ENCODE measurements at places on chromosomes 7 and 10.

GRCh38 chr10:71549766-71550533 lies 153.2 kb downstream of the CDH23 start:
- DNase-seq = no peak

- DNase-seq = no peak
These were observed 89.5 kb downstream of the KCNMA1 start for GRCh38 chr10:77548157-77548556.

DNA sequence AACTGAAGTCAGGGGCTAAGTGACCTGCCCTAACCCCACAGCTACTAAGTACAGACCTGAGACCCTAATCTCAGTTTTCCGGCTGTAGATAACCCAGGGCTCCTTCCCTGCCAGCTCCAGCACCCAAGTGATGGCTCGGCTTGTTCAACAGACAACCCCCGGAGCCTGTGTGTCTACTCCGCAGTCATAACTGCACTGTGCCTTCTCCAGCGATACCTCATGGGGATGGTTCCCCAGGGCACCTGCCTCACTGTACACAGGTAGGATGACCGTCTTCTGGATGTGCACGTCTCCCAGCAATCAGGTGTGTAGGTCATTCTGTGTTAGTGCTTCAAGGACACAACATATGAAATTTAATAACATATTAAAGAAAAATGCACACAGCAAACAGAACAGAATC lies 37.1 kb downstream of the CPXM2 start:
- no peak for DNase-seq

DNA sequence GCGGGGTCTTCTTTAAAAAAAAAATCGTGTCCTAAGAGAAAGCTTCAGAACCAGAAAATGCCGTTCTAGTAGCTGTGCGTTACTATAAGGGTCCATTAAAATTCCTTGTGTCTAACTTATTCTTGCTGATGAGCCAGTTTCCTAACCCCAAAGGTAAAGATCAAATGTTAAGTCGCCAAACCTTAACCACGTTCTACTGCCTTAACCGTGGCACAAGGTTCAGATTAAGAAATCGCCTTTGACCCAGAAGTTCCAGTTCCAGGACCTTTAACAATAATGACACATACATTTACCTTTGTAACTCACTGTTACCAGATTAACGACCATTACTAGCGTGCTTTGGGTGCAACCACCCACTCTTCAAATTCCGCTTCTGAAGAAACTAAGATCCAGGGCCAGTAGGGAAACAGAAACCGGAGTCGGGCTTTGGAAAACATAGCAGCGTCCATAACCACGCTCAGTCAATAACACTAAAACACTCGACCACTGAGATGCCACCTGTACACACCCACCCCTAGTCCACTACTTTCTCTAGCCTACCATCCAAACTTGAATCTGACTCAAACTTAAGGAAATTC lies 620 bp downstream of the BET1 start:
- no peak for DNase-seq

DNA sequence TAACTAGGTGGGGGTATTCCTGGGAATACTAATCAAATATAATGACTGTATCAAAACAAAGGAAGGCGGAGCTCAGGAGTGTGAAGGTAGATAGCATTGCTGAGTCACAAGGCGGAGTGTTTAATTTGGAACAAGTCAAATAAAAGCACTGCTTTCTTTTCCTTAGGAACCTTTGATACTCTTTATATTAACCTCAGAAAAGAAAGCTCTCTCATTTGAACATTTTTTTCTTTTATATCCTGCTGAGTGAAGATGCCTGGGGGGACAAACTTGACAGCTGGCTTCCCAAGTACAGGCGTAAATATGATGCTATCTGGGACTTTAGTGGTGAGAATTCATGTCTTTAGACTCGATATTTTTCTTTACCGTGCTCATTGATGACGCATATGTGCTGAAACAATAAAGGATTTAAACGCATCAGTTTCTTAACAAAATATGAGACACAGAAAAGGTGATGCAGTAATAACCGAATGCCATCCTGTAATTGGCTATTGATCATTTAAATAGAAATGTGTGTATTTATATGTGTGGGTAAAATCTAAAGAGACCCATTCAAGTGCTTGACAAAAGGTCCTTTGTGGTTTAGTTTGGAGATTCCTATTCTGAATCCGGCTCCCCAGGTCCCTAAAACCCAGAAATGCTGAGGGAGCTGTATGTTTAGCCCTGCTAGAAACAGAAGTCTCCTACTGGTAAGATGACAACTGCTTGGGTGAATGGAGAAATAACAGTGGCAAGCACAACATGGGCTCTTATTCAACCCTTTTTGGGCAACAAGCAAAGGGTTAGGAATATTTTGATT lies 102.7 kb downstream of the PRTFDC1 start:
- peak; percentile 42 for DNase-seq

DNA sequence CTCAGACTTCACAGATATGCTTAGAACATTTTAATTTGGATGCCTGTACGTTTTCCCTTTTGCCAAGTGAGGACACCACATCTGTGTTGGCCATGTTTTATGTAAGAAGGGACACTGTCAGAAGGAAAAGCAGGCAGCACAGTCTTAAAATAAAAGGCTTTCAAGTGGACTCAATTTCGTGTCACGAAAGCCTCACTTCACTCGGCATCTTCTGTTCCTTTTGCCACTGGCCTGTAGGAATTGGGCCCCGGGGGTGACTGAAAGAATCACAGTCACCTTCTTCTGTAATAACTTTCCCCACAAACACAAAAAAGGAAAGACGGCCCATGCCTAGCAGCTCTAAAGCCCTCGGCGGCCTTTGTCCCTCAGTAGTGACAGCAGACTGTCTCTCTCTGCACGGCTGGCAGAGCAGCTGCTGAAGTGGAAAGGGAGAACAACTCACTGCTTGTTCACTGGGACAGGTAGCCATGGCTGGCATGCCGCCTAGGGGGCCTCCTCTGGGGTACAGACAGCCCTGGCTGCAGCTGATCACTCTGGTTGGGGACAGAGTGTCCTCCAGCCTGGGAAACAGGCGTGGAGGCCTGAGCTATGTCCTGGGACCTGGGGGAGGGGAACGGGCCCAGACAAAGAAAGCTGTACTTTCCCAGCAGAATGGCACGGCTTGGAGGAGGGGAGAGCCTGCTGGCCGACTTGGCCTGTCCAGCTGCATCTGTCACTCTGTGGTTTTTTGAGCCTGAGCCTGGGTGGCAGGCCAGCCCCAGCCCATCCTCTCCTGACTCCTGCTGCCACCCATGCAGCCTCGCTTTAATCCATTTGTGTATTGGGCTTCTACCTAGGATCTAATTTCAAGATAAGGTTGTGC lies 4.4 kb downstream of the RASSF4 start:
- no peak for DNase-seq

DNA sequence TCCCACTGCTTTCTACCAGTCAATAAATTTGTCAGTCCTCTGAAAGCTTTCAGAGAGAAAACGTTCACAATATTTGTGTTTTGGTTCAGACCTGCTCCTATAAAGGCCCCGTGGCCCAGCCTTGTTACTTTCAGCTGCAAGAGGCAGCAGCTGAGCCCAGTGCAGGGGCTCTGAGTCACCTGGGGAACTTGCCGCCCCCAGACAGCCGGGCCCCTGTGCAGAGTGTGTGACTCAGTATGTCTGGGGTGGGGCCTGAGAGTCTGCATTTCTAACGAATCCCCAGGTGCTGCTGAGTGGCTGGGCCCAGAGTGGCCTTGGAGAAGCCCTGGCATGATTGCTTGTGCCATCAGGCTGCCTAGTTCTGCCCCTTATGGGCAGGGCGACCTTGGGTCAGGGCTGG lies 303.5 kb downstream of the PAXIP1 start:
- no peak for DNase-seq

DNA sequence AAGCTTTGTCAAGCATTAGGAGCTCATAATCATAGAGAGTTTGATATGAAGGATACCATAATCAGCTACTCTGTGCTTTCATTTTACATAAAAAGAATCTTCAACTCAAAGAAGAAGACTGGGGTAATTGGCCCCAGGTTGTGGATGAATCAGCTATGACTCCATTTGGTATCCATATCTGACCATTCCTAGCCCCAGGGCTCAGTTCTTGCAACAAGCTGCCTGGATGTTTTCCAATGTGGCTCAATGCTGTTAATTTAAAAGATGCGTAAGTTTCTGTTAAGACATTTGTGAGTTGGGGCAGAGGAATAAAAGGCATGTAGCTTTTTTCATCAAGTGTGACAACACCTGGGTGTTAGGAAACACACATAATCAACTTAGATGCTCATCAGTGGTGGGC lies 951.1 kb downstream of the NRG3 start:
- no peak for DNase-seq

- no peak for DNase-seq
These were observed 27.7 kb upstream of the FKBP9 start for GRCh38 chr7:32929430-32930143.

- DNase-seq = no peak
These were observed 99.6 kb downstream of the PLXDC2 start for GRCh38 chr10:19915816-19916215.

DNA sequence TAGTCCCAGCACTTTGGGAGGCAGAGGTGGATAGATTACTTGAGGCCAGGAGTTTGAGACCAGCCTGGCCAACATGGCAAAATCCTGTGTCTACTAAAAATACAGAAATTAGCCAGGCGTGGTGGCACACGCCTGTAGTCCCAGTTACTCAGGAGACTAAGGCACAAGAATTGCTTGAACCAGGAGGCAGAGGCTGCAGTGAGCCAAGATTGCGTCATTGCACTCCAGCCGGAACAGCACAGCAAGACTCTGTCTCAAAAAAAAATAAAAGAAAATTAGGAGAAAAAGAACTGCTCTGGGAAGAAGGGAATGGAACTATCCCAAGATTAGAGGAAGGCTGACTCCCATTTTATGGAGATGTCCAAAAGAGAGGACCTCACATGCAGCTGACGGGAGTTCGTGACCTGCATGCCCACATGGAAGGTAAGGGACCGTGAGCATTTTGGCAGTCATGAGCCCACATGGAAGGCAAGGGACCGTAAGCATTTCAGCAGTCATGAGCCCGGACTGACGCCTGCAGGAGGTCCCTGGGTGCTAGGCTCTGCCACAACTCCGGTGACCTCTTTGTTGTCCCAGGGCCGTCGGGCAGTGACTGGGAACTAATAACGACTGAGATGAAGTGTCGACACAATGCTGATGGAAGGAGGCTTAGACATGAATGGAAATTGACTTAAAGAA lies 18.6 kb upstream of the GTPBP4 start:
- no peak for DNase-seq

Data from NCI-H2081 (cell line).